Astrocyte of the hippocampus (primary cell): ENCODE measurements at places on chromosomes 12 and 14.

- DNase-seq: no peak
Observed at GRCh38 chr12:79644274-79645234, 46.2 kb downstream of the PAWR start.

DNA sequence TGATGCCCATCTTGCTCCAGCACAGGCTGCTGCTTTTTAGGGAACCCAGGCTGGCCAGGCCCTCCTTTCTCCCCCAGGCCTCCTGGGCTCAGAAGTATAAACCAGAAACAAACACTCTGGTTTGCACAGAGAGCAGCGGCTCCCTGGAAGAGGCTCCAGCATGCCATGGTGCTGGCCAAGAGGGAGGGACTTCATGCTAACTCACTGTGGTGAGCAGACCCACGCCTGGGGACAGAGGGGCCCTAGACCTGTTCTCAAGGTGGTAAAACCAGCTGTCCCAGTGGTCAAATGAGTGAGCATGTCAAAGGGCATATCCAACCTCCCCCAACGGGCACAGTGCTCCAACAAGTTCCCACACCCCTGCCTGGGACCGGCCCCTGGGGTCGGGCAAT is 15.5 kb downstream of the BCL11B start:
- no peak for DNase-seq

DNA sequence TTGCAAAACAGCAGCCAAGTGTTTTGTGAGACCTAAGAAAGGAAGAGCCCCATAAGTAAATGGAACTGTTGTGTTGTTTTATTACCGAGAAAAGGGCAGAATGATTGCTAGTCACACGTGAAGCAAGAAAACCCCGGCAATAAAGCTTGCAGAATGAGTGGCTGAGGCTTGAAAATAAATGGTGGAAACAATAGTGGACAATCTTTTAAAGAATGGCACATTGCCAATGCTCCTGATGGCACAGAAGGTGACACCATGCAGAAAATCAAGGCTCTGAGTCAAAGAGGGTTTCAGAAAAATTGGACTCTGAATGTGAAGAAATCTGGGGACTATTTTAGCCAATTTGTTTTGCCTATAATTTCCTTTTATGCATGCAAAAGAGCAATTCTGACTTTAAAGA is 4.0 kb upstream of the AQP2 start:
- no peak for DNase-seq

DNA sequence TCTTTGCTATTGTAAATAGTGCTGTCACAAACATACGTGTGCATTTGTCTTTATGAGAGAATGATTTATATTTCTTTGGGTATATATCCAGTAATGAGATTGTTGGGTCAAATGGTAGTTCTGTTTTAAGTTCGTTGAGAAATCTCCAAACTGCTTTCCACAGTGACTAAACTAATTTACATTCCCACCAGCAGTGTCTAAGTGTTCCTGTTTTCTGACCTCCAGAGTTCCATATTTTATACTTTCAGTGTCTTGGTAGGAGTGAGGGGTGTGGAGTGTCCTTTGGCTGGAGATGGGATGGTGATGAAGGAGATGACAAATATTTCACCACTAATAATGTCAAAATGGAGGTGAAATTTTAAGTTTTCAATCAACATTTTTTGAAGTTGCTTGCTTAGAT is 86.4 kb downstream of the DACT1 start:
- DNase-seq: no peak

- no peak for DNase-seq
Observed at GRCh38 chr14:76514213-76514998, 138.5 kb downstream of the ESRRB start.
